Urinary bladder (tissue), 4 donors: ENCODE measurements at places on chromosomes 6 and 20. TPM values are rescaled to one million over a fixed set of nuclear protein-coding genes. Genes with fewer than 3 reads are reported as not detected.

DNAH8 gene
- 1.5 TPM for total RNA-seq

BPI gene
- 0.32 TPM for total RNA-seq

CD24 gene
- 283 TPM for total RNA-seq

POPDC3 gene
- 2.5 TPM for total RNA-seq

WFDC12 gene
- total RNA-seq: not detected

CAP2 gene
- 19.0 TPM for total RNA-seq

CTCFL gene
- not detected for total RNA-seq

SAPCD1 gene
- 0.90 TPM for total RNA-seq

PCK1 gene
- 0.79 TPM for total RNA-seq

FLRT3 gene
- 53.7 TPM for total RNA-seq

TP53TG5 gene
- total RNA-seq: 0.69 TPM

DNA sequence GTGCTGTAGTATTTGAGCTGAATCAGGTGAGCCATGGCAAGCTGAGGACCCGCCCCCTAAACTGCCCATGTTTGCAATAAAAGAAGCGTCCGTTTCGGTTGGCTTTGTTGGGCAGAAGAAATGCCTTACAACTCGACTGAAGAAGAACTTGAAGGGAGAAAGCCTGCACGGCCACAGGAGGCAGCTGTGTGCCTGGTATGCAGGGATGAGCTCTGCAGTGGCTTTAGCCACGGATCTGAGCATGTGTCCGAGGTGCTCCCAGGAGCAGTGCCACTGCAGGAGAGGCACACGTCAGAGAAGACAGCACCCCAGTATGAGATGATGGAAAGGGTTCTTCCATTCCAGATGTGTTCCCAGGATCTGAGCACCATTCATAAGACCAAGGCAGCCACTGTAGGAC lies 23.5 kb downstream of the KIZ start:
- DNase-seq: no peak

- DNase-seq: no peak
Measured at GRCh38 chr6:14797875-14798593, 447.8 kb upstream of the JARID2 start.

GRCh38 chr20:46979603-46980241 lies 85.1 kb downstream of the EYA2 start:
- DNase-seq: no peak

GRCh38 chr20:59958123-59958522 lies at the start of gene CDH26:
TSS of gene CDH26 (plus strand) at chr20:59958423. CDS start at chr20:59958727, 304 bp downstream.
- no peak for DNase-seq

- no peak for DNase-seq
Measured at GRCh38 chr6:122014961-122015360, 384.5 kb upstream of the HSF2 start.

- DNase-seq: no peak
Measured at GRCh38 chr20:36768768-36769430, 4.7 kb downstream of the DSN1 start.

DNA sequence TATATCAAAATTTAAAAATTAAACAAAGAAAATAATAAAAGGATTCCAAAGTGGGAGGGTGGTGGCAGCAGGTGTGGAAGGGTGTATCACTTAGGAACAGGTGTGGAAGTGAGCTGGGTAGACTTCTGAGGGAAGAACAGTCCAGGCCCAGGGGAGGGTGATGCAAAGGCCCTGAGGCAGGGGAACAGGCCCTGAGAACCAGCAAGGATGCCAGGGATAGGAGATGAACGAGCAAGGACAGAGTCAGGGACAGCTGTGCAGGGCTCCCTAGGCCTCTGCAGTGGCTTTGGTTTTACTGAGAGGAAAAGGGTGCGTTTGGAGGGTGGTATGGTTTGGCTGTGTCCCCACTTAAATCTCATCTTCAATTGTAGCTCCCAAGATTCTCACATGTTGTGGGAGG lies 9.4 kb upstream of the RAET1E start:
- no peak for DNase-seq

DNA sequence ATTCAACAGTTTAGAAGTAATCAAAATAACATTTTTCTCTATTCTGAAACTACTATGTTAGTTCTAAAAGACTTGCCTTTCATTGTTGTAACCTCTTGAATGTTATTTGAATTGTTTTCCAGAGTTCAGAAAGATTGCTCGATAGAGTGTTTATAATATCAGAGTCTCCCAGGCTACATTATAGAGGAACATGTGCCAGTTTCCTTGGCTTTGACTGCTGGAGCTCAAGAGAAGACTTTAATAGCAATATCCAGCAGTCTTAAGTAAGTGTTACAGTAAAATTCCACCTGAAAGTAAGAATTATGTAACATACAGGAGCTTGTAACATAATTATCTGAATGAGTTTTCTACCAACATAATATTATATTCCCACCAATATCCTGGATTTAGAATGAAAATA lies 991.8 kb upstream of the ADGRB3 start:
- DNase-seq: no peak

- DNase-seq: no peak
Measured at GRCh38 chr20:1718604-1719384, 61.2 kb upstream of the SIRPG start.

GRCh38 chr20:33563788-33564187 lies 73.9 kb downstream of the CBFA2T2 start:
- DNase-seq: no peak

- no peak for DNase-seq
Measured at GRCh38 chr20:41063442-41063841, 34.8 kb downstream of the TOP1 start.

GRCh38 chr6:118283766-118284165 lies 264.3 kb upstream of the PLN start:
- DNase-seq: no peak

DNA sequence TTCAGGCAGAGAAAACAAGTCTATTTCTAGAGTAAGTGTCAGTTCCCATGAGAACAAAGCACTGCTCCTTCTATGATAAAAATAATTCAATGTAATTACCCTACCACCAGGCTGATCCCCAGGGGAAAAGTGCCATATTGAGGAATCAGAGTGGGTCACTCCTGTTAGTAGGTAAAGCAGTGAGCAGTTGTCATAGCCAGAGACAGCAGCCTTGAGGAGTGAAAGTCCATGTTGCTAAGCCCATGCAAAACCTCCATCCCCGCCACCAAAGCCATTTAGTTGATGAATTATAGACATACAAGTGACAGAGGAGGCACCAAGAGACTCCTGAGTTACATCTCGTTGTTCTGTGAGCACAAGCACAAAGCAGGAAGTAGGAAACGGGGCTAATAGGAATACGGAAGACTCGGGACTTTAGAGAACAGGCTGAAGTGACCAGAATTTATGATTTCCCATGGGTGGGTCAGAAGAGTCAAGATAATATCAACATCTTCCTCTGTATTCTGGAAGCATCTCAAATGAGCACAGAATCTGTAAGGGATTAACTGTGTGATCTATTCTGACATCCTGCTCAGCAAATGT lies 197.9 kb downstream of the MAFB start:
- DNase-seq: no peak

GRCh38 chr6:139126255-139126654 lies 8.6 kb upstream of the HECA start:
- no peak for DNase-seq

DNA sequence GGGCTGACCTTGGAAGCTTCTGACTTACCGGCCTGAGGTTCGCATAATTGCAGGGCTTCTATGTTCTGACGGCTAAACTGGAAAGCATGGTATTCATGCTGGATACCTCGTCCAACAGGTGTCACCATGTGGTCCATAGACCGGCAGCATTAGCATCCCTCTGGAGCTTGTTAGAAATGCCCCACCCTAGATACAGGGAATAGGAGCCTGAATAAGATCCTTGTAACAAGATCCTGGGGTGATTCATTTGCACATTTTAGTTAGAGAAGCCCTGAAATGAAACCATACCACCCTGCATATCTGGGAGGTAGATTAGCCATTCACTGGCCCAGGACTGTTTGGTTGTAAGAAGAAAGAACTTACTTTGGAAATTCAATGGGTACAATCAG lies 77.7 kb downstream of the TMEM170B start:
- no peak for DNase-seq
